HFFc6 (cell line): ENCODE measurements at places on chromosomes 11 and 22.

GRCh38 chr11:93756748-93757147 lies 15.3 kb downstream of the C11orf54 start:
- DNase-seq: no peak

- DNase-seq: peak; percentile 52
These were observed 592.6 kb downstream of the ETS1 start for GRCh38 chr11:127994736-127995135.

- DNase-seq: no peak
These were observed 63.0 kb downstream of the HIPK3 start for GRCh38 chr11:33320016-33320813.

- no peak for DNase-seq
These were observed 96.0 kb upstream of the BDNF start for GRCh38 chr11:27795955-27796861.

- DNase-seq: no peak
These were observed 2.9 kb downstream of the TPCN2 start for GRCh38 chr11:69051381-69052342.

DNA sequence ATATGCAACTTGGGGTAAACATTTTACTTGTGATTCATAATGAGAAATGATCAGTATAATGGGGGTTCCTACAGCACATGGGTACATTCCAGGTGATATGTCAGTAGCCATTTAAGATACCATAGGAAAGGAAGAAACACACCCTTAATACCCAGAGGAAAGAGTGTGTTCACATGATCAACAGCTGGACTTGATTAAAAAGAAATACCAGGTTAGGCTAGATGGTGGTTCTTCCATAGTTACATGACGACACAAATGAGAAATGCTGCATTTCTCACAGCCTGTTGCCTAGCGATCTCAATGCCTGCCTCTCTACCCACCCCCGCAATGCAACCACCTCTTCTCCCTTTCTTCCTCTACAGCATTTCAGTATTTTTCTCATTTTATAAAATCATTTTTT lies 96.8 kb downstream of the TTC28 start:
- DNase-seq: peak; percentile 85

- DNase-seq: no peak
These were observed 17.1 kb upstream of the EFCAB6 start for GRCh38 chr22:43828998-43829782.

GRCh38 chr11:62832336-62833234 lies at the start of gene TEX54:
Gene TEX54, minus strand, starts transcription at chr11:62832841.
- no peak for DNase-seq

GRCh38 chr11:33507967-33508366 lies 192.7 kb downstream of the C11orf91 start:
- DNase-seq: peak; percentile 27

- no peak for DNase-seq
These were observed 28.4 kb upstream of the HMOX1 start for GRCh38 chr22:35352214-35353111.
